ENCODE measurements at places on chromosomes 1 and 21.

GRCh38 chr1:186559601-186560116 is 98.7 kb upstream of the PDC start:
- no peak for DNase-seq

DNA sequence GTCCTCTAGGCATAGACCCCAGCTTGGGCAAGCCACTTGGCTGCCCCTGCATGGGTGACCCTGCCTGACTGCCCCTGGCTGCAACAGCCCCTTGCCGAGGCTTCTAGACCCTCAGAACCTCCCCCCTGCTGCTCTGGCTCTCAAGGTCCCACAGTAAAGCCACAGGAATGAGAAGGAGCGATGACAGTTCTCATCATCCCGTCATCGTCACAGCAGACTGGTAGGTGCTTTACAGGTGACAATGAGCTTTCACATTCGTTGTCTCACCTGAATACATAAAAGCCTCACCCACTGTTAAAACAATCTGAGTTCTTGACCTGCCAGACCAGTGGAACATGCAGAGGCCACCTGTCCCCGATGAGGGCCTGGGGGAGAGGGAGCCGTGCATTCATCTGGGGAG is 36.0 kb upstream of the GPR157 start:
- DNase-seq = no peak

DNA sequence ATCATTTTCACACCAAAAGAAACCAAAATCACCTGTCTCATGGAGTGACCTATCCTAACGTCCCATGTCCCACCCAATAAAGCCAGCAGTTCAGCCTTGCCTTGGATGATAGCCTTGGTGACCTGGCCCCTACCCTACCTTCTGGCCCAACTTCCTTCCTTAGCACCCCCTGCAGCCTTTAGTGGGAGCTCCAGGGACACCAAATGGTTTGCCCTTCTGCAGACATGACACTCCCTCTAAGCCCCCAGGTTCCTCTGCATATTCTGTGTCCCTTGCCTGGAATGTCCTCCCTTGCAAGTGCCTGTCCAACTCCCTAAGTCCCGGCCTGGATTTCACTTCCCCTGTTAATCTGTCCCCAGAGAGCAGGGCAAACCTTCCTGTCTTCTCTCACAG is 2.2 kb downstream of the SLFNL1 start:
- DNase-seq = no peak

GRCh38 chr1:74952786-74953185 is 181.4 kb upstream of the LHX8 start:
- DNase-seq = no peak

GRCh38 chr1:211135342-211135950 is 1.5 kb upstream of the KCNH1 start:
- peak; percentile 23 for DNase-seq

Data from NCI-H2081 (cell line).